ENCODE measurements at places on chromosomes 13 and 19.

- DNase-seq: no peak
These were observed 1187.0 kb upstream of the SLC10A2 start for GRCh38 chr13:104253063-104253680.

DNA sequence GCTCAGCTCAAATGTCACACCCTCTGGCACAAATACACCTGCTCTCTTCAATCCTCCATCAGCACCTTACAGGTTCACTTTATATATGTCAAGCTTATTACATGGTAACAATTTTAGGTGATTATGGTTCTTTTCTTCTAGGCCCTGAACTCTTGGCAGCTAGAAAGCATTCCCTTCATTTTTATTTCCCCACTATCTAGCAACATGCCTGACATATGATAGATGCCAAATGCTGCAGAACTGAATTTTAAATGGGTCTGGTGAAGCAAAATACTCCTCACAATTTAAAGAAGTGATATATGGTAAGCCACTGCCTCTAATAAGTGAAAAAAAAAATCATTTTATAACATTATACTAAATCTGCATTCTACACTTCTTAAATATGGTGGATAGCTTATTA lies 95.2 kb downstream of the USP12 start:
- no peak for DNase-seq

DNA sequence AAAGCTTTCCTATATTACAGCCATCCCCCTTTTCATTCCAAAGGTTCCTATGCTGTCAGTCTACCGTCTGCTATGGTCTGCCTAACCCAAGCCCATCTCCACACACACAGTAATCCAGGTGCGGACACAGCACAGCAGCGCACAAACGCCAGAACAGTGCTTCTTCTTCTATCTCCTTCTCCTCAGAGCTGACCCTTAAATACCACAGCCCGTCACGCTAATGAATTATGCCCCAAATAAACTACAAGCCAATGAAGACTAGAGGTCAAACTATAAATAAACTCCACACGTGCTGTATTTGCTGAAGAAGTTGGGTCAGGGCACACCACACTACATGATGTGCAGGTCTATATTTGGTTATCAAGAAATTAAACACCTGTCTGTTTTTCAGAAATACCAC lies 71.8 kb downstream of the TBC1D4 start:
- no peak for DNase-seq

DNA sequence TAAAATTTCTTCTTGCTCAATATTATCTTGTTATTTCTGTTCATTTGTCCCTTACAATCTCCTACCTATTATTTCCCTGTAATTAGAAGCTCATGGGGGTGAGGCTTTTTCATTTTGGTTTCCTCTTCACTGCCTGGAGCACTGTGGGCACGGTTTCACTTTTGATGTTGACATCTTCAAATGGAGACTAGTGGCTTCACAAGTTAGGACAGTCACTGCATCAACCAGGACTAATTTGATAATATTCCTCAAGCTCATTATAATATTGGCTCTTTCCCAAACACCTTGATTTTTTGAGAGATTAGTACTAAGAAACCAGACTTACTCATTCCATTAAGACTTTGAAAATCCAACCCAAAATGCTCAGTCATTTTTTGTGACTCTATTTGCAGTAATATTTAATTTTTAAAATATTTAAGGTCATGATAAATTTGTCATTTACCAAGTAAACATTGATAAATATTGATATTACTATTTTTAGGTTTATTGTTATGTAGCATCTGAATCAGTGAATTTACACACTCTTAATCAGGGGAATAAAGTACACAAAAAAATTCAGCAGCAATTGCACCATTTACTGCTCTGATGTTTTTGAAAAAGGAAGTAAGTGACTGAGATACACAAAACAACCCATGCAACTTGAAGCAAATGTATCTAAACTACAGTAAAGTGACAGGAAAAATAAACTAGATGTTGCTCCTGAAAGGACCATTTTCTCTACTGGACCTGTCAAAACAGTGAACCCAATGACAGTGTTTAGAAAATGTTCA lies 28.8 kb upstream of the RCBTB2 start:
- DNase-seq: no peak

GRCh38 chr13:101499406-101499805 lies 46.9 kb downstream of the ITGBL1 start:
- no peak for DNase-seq

Measured in H54 (cell line).